ENCODE measurements at places on chromosomes 2 and 18. TPM values are rescaled to one million over a fixed set of nuclear protein-coding genes. Genes with fewer than 3 reads are reported as not detected.

The KLHL30 gene
- 1.1 TPM for total RNA-seq

The TWIST2 gene
- 13.6 TPM for total RNA-seq

The SPDYA gene
- total RNA-seq = 3.3 TPM

The SLC16A14 gene
- 7.4 TPM for total RNA-seq

The MAT2A gene
- 168 TPM for total RNA-seq

The GALNT5 gene
- 0.80 TPM for total RNA-seq

The NRP2 gene
- total RNA-seq = 316 TPM

Measured in sciatic nerve (tissue), 2 donors.